Stimulated activated CD8-positive, alpha-beta memory T cell treated with anti-CD3 and anti-CD28 coated beads, Interleukin-7, amount 100 ng/mL, for 1 hour (primary cell): ENCODE measurements at places on chromosomes 5 and 9.

DNA sequence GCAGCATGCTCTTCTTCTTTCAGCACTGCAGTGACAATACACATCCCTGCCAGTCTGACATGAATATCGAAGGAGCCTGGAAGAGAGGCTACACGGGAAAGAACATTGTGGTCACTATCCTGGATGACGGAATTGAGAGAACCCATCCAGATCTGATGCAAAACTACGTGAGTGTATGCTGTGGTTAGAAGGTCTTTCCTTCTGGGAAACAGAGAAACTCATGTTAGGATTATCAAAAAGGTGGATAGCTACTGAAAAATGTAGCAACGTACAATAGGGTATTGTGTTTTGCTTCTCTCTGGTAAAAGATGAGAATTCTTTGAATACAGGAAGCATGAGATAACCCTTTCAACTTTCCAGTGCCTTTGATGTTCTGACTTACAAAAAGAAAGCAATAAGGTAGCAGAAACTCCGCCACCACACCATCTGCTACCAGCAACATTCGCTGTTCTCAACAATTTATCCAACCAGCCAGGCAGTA, 133.3 kb downstream of the PCSK5 start:
- DNase-seq = no peak

DNA sequence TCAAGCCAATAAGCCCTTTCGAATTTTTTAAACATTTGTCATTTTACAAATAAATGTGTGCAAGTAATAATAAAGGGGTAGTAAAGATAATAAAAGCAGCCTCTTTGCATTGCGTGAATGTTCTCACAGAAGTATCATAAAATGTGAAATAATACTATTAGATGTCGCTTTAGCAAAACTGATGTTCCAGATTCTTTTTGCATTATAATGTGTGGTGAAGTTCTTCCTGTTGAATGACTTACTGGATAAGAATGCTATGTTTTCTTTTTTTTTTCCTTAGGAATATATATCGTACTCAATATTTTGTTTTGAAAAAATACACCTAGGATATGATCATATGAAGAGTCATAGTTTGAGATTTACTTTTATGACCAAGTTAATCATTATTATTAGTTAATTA, 85.2 kb upstream of the CDH12 start:
- no peak for DNase-seq

- DNase-seq = no peak
Measured at GRCh38 chr9:117992006-117992405, 287.8 kb downstream of the TLR4 start.

DNA sequence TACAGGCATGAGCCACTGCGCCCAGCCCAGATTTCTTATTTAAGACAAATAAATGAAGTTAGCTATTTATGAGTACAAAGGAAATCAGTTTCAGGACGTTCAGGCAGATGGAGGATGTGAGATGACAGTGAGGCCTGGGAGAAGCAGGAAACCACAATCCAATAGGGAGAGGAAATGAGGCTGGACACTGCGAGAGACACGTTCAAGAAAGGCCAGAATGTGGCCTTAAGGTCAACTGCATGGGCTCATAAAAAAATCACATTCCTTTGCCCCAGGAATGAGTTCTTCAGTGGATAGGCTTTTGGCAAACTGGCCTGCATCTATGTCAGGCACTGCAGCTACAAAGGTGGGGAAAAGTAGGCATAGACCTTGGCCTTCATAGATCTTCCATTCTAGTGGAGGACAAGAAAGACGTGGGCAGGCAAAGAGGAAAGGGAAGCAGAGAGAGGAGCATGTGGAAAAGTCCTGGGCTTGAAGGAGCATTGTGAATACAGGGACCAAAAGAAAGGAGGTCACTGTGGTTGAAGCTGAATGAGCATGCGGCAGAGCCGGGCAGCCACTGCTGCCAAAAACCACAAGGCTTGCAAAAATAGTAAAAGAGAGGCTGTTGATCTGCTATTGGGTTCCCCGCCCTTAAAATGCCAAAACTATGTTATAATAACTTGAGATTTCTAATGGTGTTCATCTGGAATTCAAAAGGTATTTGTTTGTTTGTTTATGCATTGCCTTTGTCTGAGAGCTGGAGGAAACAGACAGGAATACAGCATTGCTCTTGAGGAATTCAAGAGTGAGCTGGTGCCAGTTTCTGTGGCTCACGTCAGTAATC, 133.0 kb downstream of the GNA14 start:
- DNase-seq = no peak

GRCh38 chr5:134490925-134491271, 34.6 kb upstream of the JADE2 start:
- DNase-seq = no peak

DNA sequence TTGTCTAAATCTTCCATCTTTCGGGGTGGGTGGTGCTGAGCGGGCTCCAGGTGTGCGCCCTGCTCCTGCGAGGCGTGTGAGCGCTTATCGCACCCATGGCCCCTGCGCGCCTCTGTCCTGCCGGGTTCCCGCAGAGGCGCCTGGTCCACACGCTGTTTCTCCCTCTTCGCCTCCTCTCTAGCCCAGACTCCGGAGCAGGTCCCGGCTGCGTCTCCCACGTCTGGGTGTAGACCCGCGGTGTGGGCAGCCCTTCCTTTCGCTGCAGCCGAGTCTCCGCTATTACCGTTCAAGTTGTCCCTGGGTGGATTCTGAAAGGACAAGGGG, 40.5 kb upstream of the PLEKHG4B start:
- no peak for DNase-seq

- no peak for DNase-seq
Measured at GRCh38 chr9:1453636-1454035, 403.5 kb downstream of the DMRT2 start.

DNA sequence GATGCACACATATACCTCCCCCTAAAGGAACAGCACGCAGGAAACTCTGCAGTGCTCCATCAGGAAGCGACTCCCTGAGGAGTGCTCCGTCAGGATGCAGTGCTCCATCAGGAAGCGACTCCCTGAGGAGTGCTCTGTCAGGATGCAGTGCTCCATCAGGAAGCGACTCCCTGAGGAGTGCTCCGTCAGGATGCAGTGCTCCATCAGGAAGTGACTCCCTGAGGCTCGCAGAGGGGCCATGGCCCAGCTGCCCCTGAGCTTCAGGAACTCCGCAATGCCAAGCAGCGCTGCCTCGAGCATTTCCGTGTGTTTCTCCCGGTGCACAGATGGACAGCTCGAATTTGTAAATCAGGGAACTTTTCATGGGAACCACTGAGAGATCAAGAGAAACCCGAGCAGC, 88.1 kb downstream of the PAX5 start:
- no peak for DNase-seq

DNA sequence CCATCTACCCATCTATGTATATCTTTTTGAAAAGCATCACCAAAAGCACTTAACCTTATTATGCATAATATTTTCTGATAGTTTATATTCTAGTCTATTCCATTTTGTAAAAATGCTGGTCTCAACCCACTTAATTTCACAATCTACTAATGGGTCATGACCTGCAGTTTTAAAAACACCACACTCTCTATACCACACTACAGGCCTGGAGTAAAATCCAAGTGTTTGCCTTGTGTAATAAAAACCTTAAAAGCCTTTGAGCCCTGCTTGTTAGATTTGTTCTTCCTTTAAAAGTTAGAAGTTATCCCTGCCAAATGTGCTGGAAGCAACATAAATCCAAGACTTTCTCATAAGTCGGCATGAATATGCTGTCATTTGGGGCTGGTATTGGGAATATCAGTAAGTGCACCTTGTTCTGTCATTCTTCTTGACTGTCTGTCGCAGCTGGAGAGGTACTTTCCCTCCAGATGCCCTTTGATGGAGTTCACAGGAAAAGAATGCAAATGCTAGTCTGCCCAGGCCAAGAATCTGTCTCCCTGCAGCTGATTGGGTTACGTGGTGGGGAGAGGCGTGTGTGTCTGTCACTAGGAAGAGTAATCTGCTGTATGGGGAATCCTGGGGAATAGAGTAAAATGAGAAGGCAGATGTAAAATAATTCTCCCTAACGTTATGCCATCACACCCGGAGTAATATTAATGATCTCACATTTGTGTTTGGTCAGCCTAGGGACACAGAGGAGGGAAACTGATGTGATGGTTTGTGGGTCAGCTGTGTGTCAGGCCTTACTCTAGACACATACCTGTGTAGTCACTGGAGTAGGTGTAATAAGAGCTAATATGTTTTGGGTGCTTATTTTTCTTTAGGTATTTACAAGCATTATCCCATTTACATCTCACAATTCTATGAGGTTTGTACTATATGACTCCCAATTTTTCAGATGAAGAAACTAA, 79.4 kb downstream of the ZNF366 start:
- no peak for DNase-seq

GRCh38 chr5:103621548-103621930, 59.0 kb upstream of the NUDT12 start:
- DNase-seq = no peak

GRCh38 chr5:132661231-132662003, 3.4 kb downstream of the IL13 start:
- no peak for DNase-seq

- DNase-seq = no peak
Measured at GRCh38 chr5:50853151-50853550, 186.7 kb downstream of the PARP8 start.

GRCh38 chr5:139912158-139912557, 116.5 kb downstream of the PSD2 start:
- DNase-seq = no peak

DNA sequence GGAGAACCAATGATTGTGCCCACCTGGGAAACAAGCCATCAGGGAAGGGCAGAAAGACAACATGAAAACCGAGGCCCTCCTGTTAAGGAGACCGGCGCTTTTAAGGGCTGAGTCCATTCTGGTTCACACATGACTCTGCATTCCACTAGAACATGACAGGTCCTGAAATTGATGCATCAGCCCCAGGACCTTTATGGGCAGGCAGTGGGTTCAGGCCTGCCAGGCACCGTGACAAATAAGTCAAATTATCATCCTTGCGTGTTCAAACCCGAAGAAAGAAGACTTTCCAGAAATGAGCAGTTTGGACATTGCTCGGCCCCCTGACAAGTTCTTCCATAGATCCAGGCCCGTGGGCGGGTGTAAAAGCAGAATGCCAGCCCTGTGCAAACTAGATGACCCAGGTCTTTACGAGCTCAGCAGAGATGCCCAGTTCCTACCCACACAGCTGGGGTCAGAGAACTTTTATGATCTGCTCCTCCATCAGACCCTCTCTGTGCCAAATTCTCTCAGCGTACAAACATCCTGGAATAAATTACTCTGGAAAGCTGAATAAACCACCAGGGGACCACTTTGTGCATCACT, 295.5 kb upstream of the WWC1 start:
- DNase-seq = no peak

DNA sequence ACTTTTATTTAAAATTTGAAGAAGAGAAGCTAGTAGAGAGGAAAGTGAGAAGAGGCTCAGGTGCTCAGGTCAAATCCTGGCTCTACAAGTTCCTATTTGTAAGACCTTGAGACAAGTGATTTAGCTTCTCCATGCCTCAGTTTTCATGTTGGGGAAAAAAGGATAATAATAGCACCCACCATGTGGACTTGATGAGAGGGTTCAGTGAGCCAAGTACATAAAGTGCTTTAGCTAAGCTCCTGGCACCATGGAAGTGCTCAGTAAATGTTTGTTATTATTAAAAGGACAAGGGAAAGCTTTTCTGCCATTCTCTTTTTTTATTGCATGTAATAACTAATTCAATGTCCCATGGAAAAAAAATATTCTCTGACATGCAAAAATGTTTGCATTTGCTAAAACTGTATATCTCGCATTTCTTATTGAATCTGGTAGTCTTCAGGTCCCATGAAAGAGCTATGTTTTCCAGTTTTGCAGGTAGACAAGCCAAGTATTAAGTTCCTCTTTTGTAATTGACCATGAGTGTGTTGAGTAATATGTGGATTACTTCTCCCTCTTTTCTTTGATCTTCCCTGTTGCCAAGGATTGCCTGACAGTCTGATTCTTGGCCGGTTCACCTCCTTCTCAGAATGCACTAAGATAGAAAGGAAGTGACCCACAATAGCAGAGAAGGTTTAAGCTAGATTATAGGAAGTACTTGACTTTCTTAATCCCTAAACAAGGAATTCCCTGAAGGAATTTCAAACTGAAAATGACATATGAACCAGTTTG, 45.6 kb upstream of the TRIM32 start:
- DNase-seq = no peak

DNA sequence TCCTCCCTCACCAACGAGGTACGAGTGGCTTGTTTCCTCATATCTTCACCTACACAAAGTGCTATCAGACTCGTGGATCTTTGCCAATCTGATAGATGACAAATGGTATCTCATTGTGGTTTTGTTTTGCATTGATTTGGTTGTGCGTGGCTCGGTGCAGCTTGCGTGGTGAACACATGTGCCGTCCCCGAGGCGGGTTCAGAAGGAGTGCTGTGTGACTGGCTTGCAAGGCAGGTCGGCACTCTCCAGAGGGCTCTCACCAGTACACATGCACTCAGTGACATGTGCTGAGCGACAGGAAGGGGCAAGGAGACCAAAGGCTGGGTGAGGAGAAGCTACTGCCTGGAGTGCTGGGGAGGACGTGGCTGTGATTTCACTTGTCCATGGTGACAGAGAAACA, 95.3 kb upstream of the PITX1 start:
- DNase-seq = no peak

DNA sequence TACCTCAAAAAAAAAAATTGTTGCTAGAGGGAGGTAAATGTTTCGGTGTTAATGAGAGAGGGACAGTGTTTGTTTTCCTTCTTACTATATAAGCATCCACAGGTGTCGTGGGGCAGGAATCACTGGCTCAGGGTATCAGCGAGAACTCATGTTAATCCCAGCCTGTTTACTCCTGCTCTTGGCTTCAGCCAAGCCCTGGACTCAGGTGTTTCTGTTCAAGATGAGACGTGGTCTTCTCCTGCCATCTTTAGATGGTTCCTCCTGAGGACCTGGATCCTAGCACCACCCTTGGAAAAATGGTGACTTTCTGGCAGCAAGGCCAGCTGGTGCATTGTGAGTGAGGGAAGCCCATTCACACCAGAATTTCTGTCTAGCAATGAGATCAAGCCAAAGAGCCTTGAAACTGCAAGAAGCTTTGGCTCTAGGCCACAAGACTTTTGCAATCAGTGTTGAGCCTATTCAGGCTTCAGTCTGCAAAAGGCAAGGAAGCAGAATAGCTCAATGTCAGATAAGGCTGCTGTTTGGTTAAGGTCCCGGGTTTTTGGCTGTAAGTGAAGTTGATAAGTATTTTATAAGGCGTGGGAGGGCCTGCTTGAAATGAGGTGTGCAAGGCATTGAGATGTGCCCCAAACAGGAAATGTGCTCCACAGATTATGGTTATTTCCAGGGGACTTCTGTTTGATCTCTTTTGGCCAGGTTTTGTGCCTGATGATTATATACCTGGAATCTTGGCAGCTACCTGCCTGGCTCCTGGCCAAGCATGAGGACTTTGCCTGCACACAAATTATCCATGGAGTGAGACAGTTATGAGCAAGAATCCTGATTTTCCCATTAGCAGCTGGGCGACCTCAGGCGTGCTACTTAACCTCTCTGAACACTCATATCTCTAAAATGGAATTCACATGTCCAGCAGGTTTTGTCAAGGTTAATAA, 99.8 kb downstream of the TENT4A start:
- no peak for DNase-seq

GRCh38 chr5:180137401-180138213, 66.0 kb upstream of the RNF130 start:
- DNase-seq = no peak

DNA sequence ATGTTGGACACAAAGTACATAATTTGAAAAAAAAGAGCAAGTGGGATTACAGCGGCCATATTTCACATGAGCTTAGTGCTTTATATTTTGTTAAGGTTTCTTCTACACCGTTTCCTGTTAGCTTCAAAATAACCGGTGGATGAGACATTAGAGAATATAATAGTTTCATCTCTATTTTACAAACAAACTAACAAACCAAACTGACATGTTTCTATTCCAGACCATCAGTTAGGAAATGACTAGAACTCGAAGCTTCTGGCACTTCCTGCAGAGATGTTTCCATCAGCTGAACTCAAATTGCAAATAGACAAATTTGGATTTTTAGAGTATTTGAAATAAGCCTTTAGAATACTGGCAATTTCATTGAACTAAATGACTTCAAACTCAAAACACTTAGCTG, 86.5 kb downstream of the MTRR start:
- DNase-seq = no peak
